ENCODE measurements at places on chromosomes 3 and 15.

- no peak for DNase-seq
Observed at GRCh38 chr3:158912621-158913020, 110.8 kb downstream of the MFSD1 start.

GRCh38 chr15:96331144-96331944 lies 844 bp downstream of the NR2F2 start:
- no peak for DNase-seq

DNA sequence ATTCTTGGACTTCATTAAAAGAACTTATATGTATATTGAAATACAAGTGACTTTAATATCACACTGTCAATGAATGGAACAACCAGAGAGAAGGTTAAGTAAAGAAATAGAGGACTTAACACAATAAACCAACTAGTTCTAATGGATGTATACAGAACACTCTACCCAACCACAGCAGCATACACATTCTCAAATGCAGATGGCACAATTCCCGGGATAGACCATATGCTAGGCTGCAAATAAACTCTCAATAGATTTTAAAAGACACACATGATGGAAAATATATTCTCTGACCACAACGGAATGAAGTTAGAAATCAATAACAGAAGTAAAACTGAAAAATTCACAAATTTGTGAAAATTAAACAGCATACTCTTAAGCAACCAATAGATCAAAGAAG lies 214.3 kb upstream of the LINGO1 start:
- DNase-seq, result no peak

DNA sequence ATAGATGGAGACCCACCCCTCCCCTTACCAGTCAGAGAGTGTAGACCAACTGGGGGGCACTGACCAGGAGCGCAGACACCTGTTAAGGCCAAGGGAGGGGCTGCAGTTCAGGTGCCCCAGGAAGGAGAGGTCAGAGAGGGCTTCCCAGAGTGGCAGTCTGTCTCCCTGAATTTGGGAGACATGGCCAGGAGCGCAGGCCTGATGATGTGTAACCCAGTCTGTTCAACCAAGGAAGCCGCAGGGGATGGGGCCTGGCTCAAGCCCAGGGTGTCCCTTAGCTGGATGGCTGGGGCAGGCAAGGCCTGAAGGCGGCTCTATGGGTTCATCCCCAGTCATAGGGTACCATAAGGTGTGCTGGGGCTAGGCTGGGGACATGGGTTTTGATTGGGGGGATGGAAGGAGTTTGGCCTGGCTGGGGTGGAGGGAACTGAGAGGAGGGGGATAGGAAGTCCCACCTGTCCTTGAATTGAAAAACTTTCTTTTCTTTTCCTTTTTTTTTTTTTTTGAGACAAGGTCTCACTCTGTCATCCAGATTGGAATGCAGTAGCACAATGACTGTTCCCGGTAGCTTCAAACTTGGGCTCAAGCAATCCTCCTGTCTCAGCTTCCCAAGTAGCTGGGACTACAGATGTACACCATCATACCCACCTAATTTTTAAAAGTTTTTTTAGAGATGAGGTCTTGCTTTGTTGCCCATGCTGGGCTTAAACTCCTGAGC lies 75.7 kb downstream of the SMAD6 start:
- no peak for DNase-seq

DNA sequence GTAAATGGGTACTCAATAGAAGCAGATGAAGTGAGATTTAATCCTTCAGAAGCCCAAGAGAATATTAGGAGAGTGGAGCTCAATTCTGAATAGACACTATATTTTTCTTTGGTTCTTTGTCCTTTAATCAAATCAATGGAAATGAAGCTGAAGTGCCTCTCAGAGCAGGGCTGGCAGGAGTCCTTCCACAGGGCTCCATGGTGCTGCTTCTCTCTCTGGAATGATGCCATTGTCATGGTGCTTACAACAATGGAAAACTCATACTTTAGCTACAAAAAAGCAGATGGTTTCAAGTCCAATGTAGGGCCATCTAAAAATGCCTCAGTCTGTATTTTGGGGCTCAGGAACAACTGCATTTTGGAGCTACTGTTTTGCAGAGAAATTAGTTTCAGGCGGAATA lies 125.1 kb downstream of the SNRK start:
- peak; percentile 72 for DNase-seq

DNA sequence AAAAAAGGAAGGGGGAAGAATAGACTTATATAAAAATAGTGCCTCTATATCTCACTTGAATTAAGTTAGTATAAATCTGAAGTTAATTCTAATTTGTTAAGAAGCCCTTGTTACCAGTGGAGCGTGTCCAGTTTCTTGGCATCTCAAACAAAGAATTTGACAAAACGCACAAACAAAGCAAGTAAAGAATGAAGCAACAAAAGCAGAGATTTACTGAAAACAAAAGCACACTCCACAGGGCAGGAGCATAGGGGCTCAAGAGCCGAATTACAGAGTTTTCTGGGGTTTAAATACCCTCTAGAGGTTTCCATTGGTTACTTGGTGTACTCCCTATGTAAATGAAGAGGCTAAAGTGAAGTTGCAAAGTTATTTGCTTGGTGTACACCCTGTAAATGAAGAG lies 34.0 kb upstream of the GK5 start:
- no peak for DNase-seq

GRCh38 chr3:63814237-63814636 lies 4.9 kb upstream of the C3orf49 start:
- DNase-seq, result no peak

DNA sequence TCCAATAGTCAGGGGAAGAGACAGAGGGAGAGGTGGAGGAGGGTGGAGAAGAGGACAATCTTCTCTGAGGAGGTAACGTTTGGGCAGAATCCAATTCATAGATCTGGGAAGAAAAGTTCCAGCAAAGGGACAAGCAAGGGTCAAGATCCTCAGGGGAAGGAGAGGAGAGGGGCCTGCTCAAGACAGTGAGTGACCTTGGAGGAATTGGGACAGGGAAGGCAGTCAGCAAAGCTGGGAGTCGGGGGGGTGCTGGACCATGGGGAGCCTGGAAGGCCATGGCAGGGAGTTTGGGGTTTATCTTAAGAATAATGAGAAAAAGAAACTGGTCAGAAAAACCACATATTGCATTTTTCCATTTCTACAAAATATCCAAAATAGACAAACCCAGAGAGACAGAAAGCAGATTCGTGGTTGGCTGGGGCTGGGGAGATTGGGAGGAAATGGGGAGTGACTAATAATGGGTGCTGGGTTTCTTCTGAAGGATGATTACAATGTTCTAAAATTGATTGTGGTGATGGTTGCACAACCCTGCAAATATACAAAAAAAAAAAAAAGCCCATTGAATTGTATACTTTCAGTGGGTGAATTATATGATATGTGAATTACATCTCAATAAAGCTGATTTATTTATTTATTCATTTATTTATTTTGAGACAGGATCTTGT lies 19.6 kb upstream of the SRP14 start:
- no peak for DNase-seq

DNA sequence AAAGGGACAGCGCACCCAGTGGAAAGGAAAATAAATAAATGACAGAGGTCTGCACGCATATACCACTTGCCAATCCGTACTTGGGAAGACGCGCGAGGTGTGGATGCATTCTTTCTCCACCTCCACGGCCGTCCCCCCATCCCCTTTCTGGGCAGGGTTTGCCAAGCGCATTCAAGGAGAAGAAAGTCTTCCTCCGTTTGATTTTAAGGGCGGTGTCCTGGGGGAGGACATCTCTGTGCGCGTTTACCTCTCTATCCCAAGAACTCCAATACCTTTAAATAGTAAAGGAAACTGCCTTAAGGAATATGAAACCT lies 576 bp upstream of the MB21D2 start:
- DNase-seq, result no peak

DNA sequence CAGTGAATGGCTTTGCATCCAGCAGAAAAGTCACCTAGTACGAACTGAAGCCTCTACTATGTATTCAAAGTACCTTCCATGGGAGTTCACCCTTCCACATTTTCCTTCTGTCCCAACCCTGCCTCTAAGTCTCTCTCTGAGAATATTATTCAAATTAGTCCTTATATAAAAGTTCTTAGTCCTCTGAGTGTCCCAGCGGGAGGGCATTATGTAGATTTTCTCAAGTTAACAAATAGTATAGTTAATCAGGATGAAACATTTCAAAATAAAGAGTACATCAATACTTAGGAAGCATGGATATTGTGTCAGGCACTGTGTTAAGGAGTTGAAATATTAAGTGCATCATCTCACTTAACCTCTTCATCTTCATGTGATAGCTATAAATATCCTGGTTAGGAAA lies 223.3 kb downstream of the CPNE4 start:
- no peak for DNase-seq

DNA sequence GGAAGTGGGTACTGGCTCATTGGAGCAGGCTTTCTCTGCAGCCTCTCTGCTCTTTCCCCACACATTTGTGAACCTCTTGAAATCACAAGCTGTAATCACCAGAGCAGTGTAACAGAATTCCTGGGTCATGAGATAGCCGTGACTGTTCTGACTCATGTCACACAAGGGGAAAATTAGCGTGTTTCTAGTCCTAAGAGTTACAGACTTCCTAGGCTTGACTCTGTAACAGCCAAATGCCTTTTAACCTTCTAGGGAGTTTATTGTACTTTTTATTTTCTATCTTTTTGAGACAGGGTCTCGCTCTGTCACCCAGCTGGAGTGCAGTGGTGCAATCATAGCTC lies 54.7 kb upstream of the TRAK1 start:
- DNase-seq, result no peak

DNA sequence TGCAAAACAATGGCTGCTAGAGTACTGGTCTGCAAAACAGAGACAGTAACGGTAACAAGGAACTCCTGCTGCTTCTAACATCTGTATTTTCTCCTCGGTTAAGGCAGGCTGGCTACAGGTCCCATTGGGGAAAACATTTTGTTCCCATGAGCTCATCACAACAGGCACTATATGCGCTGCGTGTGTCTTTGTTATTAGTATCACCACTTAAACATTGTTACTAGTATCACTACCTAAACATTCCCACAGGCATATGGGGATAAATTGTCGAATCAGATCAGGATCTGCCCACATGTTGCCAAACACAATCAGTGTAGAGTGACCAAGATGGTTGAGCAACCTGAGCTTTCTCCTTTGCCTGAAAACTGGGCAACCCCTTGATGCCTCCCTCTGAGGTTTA lies 77.2 kb downstream of the TOP2B start:
- no peak for DNase-seq

DNA sequence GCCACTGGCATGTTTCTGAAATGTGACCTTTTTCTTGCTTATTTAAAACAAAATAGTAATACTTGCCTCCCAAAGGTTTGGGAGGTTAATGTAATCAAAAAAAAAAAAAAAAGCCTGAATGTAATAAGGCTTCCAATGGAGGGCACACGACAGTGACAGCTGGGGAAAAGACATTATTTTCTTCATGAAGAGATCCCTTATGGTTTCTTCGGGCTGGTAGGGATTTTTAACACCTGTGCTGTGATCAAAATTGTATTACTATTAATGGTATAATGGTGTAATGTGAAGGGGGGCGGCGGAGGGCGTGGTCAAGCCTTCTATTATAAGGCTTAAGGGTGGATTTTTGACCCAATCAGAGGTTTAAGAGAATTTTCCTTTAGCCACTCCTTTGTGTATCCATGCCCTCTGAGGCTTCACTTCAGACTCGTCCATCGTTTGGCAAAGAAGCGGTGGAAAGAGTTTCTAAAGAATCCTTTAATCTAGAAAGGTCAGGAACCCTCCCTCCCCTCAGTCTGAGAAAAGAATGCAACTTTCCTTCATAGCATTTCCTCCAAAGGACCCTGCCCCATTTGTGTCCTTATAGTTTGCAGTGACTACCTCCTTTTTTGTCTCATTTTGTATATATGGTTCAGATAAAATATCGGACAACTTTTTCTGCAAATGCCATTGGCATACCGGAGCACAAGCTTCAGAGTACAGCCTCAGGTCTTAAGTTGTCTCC lies 89.5 kb upstream of the CHD2 start:
- peak; percentile 62 for DNase-seq

GRCh38 chr3:129942296-129942695 lies 32.2 kb upstream of the TRH start:
- peak; percentile 80 for DNase-seq

- no peak for DNase-seq
Observed at GRCh38 chr3:44674211-44674610, 25.7 kb downstream of the ZNF35 start.

DNA sequence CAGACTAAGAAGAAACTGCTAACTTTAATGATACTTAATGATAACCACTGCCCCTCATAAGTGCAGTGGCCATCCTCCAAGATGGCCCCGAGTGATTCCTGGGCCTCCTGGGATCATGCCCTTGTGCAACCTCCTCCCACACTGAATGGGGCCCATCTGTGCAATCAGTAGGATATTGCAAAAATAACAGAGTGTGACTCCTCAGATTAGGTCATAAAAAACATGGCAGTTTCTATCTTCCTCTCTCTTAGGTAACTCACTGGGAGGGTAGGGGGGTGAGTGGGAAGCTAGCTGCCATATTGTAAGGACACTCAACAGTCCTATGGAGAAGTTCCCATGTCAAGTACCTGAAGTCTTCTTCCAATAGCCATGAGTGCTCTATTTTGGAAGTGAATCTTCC lies 173.0 kb downstream of the SHQ1 start:
- DNase-seq, result no peak

DNA sequence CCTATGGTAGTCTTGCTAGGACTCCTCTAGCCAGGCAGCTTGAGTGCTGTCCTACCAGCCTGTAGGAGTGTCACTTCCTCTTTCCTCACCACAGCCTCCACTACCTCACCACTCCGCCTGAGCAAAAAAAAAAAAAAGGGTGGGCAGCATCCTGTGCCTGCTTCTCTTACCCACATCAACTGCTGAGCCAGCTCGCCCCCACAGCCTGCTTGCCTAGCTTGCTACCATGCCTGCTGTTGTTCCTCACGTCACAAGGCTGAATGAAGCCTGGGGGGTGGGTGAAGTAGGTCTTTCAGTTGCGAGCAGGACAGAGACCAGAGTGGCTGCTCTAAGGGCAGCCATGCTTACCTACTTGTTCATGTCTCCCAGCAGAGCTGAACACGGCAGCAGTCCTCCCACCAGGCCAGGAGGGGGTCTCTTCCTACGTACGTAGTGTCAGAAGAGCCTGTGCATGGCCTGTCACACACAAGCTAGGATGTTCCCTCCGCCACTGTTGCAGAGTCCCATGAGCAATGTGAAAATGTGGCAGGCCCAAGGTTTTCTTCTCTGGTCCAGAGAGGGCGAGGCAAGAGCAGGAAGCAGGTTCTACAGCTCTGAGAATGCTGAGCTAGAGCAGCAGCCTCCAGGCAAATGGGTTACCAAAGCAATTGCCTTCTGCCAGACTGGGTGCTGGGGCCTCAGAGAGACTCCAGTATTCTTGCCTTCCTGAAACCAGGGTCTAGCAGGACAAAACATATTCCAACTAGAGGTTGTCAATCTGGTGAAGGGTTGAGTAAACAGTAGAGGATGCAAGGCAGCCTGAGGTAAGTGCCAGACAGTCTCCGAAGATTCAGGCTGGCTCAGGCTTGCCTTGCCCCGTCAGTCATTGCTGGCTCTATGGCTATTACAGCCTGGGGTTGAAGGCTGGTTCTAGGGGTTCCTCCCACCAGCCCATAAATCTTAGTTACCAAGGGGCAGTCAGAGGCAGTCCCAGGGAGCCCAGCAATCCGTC lies 8.1 kb downstream of the PPM1M start:
- DNase-seq, result peak; percentile 9

DNA sequence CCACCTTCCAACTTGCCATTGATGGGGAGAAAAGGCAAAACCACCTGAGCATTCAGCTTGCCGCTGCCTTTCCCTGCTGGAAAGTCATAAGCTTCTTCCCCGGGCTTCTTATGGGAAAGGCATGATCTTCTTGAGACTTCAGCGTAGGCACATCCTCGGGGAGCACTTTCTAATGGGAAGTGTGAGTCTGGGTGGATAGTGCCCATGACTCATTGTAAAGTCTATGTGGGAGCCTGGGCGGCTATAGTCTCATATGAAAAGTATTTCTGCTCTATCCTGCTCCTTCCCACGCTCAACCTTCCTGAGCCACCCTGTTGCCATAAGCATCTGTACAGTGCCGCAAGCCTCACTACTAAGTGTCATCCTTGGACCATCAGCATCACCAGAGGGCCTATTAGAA lies 309.9 kb upstream of the THBS1 start:
- no peak for DNase-seq

Data from midbrain (tissue), 1 donor.